ENCODE measurements at places on chromosomes 6 and 20.

DNA sequence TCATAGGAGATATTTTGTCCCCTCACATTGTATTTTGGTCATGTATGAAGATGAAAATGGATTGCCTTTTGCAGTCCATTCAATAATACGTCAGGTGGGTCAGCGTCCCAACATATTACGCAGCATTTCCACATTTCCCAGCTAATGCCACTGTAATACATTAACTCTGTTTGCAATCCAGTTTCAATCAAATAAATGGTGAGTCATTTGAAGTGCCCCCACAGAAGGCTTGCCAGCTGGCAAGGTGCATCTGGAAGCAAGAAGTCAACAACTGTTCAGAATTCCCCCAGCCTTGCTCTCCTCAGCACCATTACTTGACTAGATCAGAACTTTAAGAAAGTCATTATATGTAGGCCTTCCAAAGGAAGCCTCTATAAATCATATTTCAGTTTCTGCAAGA lies 50.4 kb downstream of the PHACTR1 start:
- no peak for DNase-seq

DNA sequence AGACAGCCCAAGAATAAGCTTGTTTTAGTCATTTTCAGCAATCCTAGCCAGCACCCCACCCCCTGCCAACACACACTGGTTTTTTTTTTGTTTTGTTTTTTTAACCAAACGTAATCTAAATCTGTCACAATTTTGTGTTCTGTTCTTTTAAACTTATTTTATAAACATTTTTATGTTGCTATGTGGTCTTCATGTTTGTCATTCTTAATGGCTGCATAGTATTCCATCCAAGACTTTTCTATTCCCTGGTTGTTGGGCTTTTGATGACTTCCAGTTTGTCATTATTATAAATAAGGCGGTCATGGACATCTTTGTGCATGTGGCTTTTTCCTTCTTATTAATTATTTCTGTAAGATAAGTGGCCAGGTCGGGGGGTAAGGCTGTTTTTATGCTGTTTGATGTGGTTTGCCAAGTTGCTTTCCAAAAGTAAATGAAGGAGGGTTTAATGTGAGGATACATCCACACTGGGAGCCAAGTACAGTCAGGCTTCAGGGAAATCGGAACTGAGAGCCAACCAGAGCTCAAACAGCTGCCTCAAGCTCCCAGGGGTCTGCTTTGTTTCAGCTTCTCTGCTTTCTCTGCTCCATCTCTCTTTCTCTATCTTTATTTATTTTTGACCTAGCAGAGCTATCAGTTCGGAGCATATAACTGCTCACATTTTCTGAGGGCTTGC lies 125.8 kb downstream of the VEGFA start:
- no peak for DNase-seq

DNA sequence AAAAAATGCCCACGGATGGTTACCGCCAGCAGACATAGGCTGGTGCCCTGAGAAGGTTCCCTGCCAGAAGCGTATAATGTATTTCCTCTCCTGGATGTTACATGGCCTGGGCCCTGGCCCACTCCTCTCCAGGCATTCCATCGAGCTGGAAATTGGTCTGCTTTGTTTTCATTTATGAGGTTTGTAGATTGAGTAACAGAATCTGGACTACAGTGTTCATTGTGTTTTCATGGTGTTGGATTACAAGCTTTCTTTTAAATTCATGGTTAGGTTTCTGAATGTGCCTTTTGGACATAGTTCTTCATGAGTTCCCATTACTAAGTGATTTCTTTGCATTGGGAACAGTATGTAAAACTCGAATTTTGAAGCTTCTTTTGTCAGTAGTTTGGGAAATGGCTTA lies 6.4 kb downstream of the TIAM2 start:
- no peak for DNase-seq

- no peak for DNase-seq
Measured at GRCh38 chr6:154382740-154383139, 26.1 kb upstream of the IPCEF1 start.

- no peak for DNase-seq
Measured at GRCh38 chr20:49579874-49580812, 12.2 kb upstream of the PTGIS start.

- no peak for DNase-seq
Measured at GRCh38 chr6:15326067-15326614, 80.3 kb downstream of the JARID2 start.

- no peak for DNase-seq
Measured at GRCh38 chr6:73667798-73668197, 14.0 kb upstream of the SLC17A5 start.

GRCh38 chr20:45575931-45576330 lies 3.2 kb downstream of the WFDC8 start:
- DNase-seq = no peak

Data from RWPE1 (cell line).